Effector CD8-positive, alpha-beta T cell (primary cell): ENCODE measurements at places on chromosomes 16 and 17.

- DNase-seq = no peak
Measured at GRCh38 chr16:85297881-85298280, 185.6 kb upstream of the CIBAR2 start.

- no peak for DNase-seq
Measured at GRCh38 chr16:84851192-84852127, 31.7 kb downstream of the CRISPLD2 start.

DNA sequence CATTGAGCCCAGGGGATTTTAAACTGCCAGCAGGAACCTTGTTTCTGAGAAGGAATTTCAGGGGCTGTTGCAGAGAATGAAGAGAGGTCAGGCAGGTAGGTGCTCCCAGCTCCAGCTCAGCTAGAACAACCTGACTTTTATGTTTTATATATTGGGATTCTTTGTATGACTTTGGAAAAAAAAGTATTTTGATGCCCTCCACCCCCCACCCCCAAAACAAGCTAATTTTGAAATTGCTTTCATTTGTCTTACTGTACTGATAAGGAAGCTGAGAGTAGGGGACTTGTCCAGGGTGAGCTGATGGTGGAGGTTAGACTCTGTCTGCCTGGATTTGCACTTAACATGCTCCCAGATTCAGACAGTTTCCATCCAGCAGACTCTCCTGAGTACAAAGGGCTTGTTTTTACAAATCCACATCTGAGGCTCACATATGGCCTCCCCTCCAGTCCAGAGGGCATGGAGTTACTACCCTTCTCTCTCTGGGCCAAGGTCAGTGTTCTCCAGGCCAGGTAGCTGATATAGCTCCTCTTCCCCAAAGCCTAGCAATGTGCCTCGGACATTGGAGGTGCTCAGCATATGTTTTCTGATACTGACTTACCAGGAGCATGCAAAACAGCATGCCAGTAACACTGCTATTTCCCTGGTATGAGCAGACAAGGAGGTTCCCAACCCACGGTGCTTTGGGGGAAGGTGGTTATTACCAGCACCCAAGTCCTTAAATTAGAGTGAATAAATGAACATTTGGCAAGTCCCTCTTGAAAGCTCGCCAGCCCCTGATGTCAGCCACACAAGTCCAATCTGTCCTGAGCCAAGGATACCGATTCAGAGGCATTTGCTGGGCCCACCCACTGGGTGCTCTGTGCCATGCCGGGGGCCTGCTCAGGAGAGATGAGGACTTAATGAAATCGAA lies 11.3 kb downstream of the STX1B start:
- no peak for DNase-seq

DNA sequence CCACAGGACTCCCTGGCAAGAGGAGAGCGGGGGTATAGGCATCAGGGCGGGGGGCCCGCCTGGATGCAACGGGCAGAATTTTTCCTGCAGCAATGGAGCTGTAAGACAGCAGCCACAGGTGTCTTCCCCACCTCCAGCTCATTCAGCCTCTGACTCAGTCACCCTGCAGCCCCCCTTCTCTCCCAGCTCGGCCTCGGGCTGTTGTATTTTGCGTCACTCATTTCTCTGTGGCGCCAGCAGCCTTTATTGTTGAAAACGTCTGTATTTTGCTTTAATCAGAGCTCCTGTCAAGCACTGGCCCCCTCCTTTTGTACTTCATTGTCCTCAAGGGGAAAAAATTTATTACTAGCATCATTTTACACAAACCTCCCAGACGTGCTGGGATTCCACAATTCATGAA lies 117.7 kb downstream of the WSCD1 start:
- DNase-seq = no peak

- no peak for DNase-seq
Measured at GRCh38 chr17:43475494-43476089, 8.2 kb upstream of the DHX8 start.

DNA sequence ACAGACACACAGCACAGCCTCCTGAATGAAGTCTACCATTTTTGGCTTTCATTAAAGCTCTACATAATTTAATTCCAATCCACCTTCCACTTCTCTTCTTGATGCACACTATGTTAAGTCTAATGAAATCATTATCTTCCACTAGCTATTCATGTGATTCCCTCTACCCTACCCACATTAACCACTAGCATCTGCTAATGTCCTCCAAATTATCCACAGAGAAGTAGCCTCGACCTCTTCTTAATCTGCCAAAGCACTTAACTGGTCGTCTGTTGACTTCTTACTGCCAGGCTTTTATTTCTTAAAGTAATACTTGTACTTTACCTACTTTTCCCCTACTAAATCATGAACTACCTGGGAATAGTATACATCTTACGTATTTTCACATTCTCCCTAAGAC lies 91.8 kb downstream of the NCOR1 start:
- DNase-seq = no peak

DNA sequence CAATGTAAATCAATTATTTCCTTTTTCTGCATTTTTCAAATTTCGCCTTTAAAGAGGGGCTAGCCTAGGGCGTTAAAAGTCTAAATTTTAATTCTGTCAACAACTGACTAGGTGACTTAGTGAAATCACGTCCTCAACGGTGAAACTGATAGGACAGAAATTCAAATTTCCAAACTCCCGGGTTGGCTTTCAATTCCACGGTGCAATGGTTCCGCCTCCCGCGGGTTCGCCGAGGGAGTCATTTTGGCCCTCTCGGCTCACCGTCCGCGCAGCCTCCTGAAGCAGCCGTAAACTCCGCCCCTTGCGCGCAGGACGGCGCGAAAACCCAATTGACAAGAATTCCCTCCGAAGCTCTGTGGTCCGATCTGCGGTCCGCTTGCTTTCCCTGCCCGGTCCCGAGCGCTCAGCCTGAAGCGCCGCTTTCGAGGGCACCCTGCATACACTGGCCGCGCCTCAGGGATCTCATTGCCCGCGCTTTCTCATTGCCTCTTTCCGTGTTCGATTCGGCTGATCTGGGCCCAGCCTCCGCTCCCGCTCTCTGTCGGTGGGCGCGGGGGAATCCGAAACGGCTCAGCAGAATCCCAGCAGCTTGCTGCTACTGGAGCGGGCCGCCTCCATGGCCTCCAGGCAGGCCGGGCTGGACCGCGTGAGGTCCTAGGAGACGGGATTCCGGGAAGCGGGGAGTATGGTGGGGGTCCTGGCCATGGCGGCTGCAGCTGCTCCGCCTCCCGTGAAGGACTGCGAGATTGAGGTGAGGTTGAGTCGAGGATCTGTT lies at the start of gene ATAD5:
ATAD5 (plus strand) TSS at position 304 of the 775 bp plus-strand sequence; CDS start at position 686, 382 bp downstream.
- peak; percentile 84 for DNase-seq

- no peak for DNase-seq
Measured at GRCh38 chr16:1533443-1533951, at the start of gene TMEM204. Gene TMEM204 (plus strand): TSS chr16:1533666. CDS start chr16:1534276, 610 bp downstream.

DNA sequence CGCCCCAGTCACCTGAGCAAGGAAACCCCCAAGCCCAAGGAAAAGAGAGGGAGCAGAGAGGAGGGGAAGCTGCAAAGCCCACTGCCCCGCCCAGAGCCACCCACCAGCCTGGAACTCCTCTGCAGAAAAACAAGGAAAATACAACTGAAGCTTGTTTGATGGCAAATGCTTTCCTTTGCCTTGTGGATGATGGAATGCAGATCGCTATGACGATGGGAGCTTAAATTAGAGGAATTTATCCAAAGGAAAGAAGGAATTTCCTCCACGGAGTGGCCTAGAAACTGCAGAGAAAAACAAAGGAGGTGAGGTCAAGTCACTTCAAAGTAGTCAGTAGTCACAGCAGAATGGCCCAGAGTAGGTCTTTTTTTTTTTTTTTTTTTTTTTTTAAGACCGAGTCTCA lies 31.5 kb upstream of the ASGR2 start:
- DNase-seq = no peak

DNA sequence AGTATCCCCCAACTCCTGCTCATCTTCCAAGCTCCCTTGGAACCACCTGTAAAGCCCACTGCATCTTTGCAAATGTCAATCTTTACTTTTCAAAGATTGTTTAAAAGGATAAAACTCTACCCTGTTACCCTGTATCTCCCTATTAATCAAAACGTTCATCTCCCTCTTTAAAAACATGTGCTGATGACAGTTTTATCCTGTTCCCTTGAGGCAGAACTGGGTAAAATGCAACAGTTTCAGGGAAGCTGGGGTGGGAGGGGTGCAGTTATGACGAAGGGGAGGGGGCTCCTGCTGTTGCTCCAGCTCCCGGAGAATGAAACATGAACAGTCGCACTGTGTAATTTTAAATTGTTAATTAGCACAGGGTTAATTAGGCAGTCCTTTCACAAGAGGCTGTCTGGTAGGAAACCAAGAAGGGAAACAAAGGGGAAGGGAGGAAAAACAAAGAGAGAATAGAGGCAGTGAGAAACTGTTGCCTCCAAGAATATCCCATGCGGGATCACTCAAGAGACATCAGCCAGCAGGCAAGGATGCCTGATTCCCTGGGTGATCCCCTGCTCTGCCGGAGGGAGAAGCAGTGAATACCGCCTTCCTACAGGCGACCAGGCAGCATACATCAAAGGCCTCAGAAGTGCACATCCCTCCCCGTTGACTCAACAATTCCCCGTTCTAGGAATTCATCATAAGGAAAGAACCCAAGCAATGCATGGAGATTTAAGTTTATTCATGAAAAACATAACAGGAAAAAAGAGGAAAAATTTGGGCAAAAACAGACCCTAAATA lies 84.2 kb downstream of the ZFHX3 start:
- DNase-seq = no peak

DNA sequence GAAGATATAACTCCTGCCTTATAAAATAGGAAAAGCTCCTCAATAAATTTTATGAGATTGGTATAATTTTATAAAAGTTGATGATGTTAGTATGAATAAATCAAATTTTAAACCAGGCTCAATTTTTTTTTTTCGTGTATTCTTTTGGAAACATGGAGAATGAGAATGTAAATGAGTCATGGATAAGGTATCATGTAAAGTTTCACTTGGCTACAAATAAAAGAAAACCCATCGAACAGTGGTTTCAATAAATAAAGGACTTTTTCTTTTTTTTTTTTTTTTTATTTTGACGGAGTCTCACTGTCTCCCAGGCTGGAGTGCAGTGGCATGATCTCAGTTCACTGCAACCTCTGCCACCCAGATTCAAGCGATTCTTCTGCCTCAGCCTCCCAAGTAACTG lies 67.3 kb downstream of the PHKB start:
- no peak for DNase-seq

- DNase-seq = no peak
Measured at GRCh38 chr17:74444406-74444805, 12.5 kb downstream of the GPRC5C start.

DNA sequence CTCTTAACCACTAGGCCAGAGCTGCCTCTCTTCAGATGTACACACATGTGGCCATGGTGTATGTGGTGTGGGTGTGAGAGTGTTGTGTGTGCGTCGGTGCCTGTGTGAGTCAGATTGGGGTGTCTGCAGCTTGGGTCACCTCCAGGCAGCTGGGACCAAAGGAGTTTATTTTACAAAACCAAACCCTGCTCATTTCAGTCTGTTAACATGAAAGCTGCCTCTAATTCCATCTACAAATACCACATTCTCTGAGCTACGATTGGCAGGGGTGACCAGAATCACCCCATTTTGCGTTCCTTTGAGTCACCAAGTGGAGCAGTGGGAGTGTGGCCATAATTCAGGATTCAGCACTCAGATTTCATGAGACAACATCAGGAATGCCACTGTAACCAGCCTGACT lies 105.3 kb downstream of the IRX5 start:
- DNase-seq = no peak

DNA sequence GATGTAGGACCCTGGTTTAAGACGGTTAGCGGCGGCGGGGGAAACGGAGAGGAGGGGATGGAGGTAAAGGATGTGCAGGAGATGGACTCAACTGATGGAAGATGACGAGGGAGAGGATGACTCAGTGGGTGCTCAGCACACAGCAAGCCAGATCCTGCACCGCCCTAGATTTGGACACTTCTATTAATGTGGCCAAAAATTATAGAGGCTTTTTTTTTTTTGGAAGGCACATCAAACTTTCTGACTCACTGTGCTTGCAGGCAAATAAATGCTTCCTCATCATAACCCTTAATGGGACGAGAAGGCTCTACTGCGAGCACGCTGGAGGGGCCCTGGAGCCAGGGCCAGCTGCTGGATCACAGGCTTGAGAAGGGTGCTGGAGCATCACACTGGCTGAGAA lies 36.0 kb downstream of the RTN4RL1 start:
- DNase-seq = no peak

DNA sequence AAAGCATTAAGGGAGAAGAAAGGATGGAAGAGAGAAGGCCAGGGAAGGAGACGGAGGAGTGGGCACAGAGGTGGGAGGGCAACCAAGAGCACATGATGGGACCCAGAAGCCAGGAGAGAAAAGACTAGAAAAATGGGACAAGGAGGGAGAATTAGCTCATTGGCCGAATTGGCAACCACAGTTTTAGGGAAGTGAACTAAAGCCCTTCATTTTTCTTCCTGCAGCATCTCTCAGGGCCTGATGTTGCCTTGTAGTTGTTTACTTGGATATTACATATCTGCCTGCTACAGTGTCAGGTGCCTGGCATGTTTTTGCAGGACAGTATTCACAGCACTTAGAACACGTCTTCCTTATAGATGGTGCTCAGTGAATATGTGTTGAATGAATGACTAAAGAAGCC lies 19.0 kb downstream of the EMP2 start:
- DNase-seq = no peak

GRCh38 chr16:88730632-88731607 lies 24.6 kb downstream of the CTU2 start:
- DNase-seq = no peak

DNA sequence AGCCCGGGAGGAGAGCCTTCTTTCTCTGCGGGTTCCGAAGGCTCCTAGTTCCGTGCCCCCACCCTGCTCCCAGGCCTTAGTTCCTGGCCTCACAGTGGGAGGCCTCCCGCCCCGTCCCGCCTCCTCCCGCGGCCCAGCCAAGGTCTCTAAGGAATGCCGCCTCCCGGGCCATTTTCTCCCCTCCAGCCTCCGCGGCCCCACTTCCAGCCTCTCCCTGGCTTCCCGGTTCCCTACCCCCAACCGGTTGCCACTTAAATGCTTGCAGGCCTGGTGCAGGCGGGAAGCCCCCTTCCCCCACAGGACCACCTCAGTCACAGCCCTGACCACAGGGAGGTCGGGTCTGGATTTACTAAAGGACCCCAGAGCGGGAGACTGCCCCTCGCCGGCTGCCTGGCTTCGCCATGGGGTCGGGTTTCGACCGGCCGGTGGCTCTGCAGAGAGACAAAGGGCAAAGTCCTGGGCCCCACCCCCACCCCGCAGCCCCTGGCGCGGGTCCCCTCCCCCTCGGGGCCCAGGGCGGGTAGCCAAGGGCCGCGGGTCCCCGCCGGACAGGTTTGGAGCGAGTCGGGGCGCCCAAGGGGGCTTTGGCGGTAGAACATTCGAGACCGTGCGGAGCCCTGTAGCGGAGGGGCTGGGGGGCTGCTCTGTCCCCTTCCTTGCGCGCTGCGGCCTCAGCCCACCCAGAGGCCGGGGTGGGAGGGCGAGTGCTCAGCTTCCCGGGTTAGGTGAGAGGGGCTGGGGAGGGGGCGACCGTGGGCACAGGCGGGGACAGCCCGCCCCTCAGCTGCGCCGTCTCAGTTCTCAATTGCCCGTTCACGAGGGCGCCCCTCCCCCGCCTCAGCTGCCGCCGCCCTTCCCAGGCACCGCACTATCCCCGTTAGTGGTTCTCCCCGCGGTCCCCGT lies 16.4 kb downstream of the IGF2BP1 start:
- DNase-seq = no peak

GRCh38 chr16:86207350-86207749 lies 303.0 kb upstream of the FOXF1 start:
- DNase-seq = no peak
